Activated T-helper 2 cell treated with anti-CD3 and anti-CD28 coated beads, Interferon-gamma antibody, Interleukin-2, Interleukin-4, amounts not matched to agents 10 μg/mL and 5 μg/mL and 100 μg/mL, durations not matched to agents 14 hours and 24 hours and 36 hours (primary cell): ENCODE measurements at places on chromosomes 5 and 9. TPM values are rescaled to one million over a fixed set of nuclear protein-coding genes. Genes with fewer than 3 reads are reported as not detected.

- peaks cover 15% of the 10 kb centered on the region for H3K27me3 ChIP-seq
- H3K4me1 ChIP-seq, result peaks cover 13% of the 10 kb centered on the region
- H3K27ac ChIP-seq, result no peak overlapping the region
- H3K36me3 ChIP-seq, result no peaks in the 10 kb centered on the region
Measured at GRCh38 chr9:19473605-19474004, 64.8 kb downstream of the ACER2 start.

GRCh38 chr9:73165911-73166310 is 14.2 kb downstream of the ANXA1 start:
- no peak overlapping the region for H3K27ac ChIP-seq
- no peaks in the 10 kb centered on the region for H3K27me3 ChIP-seq
- H3K4me3 ChIP-seq, result no peak overlapping the region
- peaks cover 7% of the 10 kb centered on the region for H3K4me1 ChIP-seq
- no peak for DNase-seq

DNA sequence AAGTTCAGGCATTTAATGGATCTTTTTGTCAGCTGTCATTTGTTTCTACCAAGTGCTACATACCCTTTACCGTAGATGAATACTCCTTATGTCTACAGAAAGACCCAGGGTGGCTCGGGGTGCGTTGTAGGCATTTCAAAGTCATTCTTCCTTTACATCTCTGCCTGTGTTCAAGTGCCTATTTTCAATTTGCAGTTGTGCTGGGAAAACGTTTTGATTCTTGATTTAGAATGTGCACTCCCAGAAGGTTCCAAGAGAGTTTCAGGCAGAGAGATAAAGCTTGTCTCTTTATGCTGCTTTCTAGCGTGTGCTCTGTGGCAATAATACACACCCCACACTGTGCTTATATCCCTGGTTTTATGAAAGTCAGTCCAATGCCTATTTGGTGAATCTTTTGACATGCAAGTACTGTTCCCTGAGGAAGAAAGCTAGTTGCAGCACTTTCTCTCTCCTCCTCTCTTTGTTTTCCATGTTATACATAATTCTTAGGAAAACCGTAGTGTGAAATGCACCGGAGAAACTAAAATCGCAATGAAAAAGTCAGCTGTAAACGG is 828.1 kb upstream of the ZNF608 start:
- no peaks in the 10 kb centered on the region for H3K4me1 ChIP-seq
- no peak overlapping the region for H3K4me3 ChIP-seq
- DNase-seq, result no peak
- no peaks in the 10 kb centered on the region for H3K36me3 ChIP-seq
- no peak overlapping the region for H3K27ac ChIP-seq

DNA sequence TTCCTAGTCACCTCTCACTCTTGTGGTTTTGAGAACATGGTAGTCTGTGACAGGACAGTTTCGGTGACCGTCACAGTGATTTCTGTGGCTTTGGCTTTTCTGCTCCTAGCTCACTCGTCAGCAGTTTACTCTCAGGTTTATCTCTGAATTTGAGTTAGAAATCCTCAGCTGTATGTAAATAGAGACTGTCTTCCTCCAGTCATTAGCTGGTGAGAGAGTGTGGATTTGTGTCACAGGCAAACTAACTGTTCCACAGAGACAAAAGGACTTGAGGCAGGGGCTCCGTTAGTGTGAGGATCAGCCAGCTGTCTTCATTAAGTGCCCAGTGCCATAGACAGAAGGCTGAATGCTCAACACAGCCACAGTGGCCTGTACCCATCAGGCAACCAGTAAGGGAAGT is 131.4 kb downstream of the CD180 start:
- H3K36me3 ChIP-seq, result no peaks in the 10 kb centered on the region
- no peak overlapping the region for H3K4me3 ChIP-seq
- H3K4me1 ChIP-seq, result peaks cover 19% of the 10 kb centered on the region
- DNase-seq, result no peak
- peak overlapping the region; percentile 47 for H3K27ac ChIP-seq

DNA sequence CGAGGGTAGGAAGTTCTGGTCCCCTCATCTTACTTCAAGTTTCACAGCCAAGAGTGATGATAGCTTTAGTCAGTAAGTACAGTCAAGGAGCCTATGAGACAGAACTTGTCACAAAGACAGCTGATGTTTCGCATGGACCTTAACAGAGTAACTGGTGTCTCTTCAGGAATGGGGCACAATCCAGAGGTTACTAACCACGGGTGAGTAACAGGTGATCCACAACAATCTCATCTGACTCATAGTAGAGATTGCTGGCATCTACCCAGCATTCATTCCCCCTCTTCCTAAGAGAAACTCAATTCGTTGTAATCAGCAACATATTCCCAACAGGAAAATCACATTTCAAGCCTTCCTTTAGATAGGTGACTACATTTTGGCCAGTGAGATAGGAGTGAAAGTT is 126.7 kb downstream of the SNX18 start:
- no peaks in the 10 kb centered on the region for H3K27me3 ChIP-seq
- no peak for DNase-seq
- H3K4me1 ChIP-seq, result peaks cover 50% of the 10 kb centered on the region

GRCh38 chr9:97900738-97901565 is 21.3 kb downstream of the TRMO start:
- no peaks in the 10 kb centered on the region for H3K27me3 ChIP-seq
- peaks cover 15% of the 10 kb centered on the region for H3K36me3 ChIP-seq
- H3K27ac ChIP-seq, result no peak overlapping the region
- DNase-seq, result no peak
- H3K4me1 ChIP-seq, result peaks cover 35% of the 10 kb centered on the region
- H3K4me3 ChIP-seq, result no peak overlapping the region

DNA sequence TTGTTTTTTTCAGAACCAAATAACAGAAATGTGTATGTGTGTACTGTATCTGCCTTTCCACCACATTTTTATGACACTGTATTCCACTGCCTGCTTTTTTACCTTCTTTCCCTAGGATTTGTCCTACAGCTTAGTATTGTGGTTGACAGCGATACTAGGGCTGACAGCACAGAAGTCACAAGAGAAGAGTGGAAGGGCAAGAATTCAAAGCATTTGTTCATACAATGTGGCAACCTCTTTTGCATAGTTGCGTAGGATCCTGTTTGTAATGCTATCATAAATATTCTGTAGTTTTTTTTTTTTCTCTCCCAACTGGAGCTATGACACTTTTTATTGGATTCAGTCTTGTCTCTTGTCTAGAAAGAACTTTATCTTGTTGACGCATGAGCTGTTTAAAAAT is 5.6 kb upstream of the BNIP1 start:
- H3K27ac ChIP-seq, result no peak overlapping the region
- no peaks in the 10 kb centered on the region for H3K27me3 ChIP-seq
- H3K4me3 ChIP-seq, result no peak overlapping the region
- no peaks in the 10 kb centered on the region for H3K4me1 ChIP-seq
- no peaks in the 10 kb centered on the region for H3K36me3 ChIP-seq
- DNase-seq, result no peak

Gene HSPB3
- not detected in 2 replicates for total RNA-seq

DNA sequence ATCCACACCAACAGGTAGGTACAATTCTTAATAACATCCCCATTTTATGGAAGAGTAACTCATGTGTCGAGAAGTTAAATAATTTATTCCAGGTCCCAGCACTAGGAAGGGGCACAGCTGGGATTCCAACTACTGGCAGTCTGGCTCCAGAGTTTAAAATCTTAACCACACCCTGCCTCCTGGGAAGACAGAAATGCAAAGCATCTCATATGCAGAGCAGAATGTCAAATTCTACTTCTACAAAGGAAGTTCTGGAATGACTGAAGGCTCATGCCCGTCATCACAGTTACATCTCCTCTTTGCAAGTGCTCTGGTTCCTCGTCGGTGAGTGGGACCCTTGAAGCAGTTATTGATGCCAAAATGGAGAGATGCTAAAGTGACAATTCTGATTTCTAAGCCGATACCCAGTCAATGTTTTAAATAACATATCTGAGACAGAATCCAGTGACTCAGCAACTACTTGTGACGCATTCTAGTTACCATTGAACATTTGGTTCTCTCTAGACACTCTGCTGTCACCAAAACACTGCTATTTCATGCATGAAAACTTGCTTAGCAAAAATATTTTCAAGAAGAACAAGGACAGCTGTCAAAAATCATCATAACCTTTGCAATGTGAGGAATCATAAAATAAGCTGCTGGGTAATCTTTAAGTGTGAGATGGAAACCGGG is 412.7 kb downstream of the CTNND2 start:
- H3K4me3 ChIP-seq, result no peak overlapping the region
- no peak overlapping the region for H3K27ac ChIP-seq
- H3K36me3 ChIP-seq, result no peaks in the 10 kb centered on the region
- H3K27me3 ChIP-seq, result no peaks in the 10 kb centered on the region
- DNase-seq, result no peak
- no peaks in the 10 kb centered on the region for H3K4me1 ChIP-seq

Gene SLC34A1
- total RNA-seq, result not detected in 2 replicates

Gene LRRC19
- not detected in 2 replicates for total RNA-seq

GRCh38 chr9:97938081-97938644 is at the start of gene HEMGN:
Gene HEMGN (minus strand): TSS chr9:97938172. CDS start chr9:97938136, 36 bp downstream.
- peak within 1 kb of the TSS; percentile 77 for H3K27ac ChIP-seq
- no peaks in the 10 kb centered on the region for H3K36me3 ChIP-seq
- H3K27me3 ChIP-seq, result peaks cover 14% of the 10 kb centered on the region
- DNase-seq, result peak; percentile 40
- H3K4me1 ChIP-seq, result peaks cover 24% of the 10 kb centered on the region
- peak within 1 kb of the TSS; percentile 19 for H3K4me3 ChIP-seq

GRCh38 chr9:17660158-17660557 is 81.3 kb downstream of the SH3GL2 start:
- no peaks in the 10 kb centered on the region for H3K27me3 ChIP-seq
- H3K4me1 ChIP-seq, result no peaks in the 10 kb centered on the region
- no peaks in the 10 kb centered on the region for H3K36me3 ChIP-seq
- H3K27ac ChIP-seq, result no peak overlapping the region
- no peak overlapping the region for H3K4me3 ChIP-seq

GRCh38 chr5:173642895-173643481 is 26.5 kb upstream of the BOD1 start:
- no peak overlapping the region for H3K4me3 ChIP-seq
- no peak for DNase-seq
- H3K27me3 ChIP-seq, result peaks cover 1% of the 10 kb centered on the region
- H3K27ac ChIP-seq, result no peak overlapping the region
- H3K36me3 ChIP-seq, result no peaks in the 10 kb centered on the region

- H3K27me3 ChIP-seq, result peaks cover 19% of the 10 kb centered on the region
- DNase-seq, result no peak
- no peak overlapping the region for H3K27ac ChIP-seq
- H3K36me3 ChIP-seq, result peaks cover 3% of the 10 kb centered on the region
- H3K4me3 ChIP-seq, result peak overlapping the region; percentile 77
Measured at GRCh38 chr9:36036253-36036779, 397 bp upstream of the RECK start.

Gene ATP10B
- not detected in 2 replicates for total RNA-seq

DNA sequence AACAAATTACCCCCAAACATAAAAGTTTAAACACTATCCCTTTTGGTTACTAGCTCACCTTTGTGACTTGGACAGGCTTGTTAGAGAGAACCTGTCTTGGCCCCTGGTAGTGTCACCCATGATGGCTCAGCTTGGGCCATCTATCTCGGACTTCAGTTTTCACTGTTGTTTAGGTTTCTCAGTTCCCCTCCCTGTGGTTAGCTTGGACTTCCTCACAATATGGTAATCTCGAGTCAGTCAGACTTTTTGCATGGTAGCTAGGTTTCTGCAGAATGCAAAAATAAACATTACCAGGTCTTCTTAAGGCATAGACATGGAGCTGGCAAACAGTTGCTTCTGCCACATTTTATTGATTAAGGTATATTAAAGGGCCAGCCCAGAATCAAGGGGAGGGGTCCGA is 324.3 kb upstream of the RORB start:
- peaks cover 4% of the 10 kb centered on the region for H3K4me1 ChIP-seq
- DNase-seq, result no peak
- H3K27ac ChIP-seq, result no peak overlapping the region
- H3K4me3 ChIP-seq, result no peak overlapping the region
- H3K27me3 ChIP-seq, result no peaks in the 10 kb centered on the region
- H3K36me3 ChIP-seq, result no peaks in the 10 kb centered on the region

Gene SPRY4
- 0.64 TPM in 2 replicates for total RNA-seq

Gene GAS1
- total RNA-seq, result 0.32 and 0.41 TPM in 2 replicates

GRCh38 chr5:103019804-103020203 is 100.1 kb downstream of the GIN1 start:
- H3K4me3 ChIP-seq, result no peak overlapping the region
- H3K27ac ChIP-seq, result no peak overlapping the region
- no peak for DNase-seq
- peaks cover 4% of the 10 kb centered on the region for H3K4me1 ChIP-seq

DNA sequence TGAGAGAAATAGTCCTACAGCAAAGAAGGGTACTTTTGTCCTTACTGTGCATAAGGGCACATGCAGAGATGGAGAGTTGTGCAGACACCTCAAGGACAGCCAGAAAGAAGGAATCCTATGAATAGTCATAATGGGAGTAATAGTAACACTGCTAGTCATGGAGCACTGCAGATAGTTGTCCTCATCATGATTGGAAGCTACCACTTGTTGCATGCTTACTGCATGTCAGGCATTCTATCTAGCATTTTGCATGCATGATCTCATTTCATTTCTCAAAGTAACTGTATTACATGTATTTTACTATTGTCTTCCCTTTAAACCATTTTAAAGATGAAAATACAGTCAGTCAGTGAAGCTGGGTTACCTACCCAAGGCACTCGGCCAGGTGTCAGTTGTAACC is 81.3 kb downstream of the PIK3R1 start:
- no peak overlapping the region for H3K27ac ChIP-seq
- no peaks in the 10 kb centered on the region for H3K27me3 ChIP-seq
- H3K36me3 ChIP-seq, result peaks cover 91% of the 10 kb centered on the region
- no peak overlapping the region for H3K4me3 ChIP-seq
- H3K4me1 ChIP-seq, result peaks cover 33% of the 10 kb centered on the region

Gene CDC20B
- 0.18 TPM in 1 of 2 replicates, not detected in the other for total RNA-seq

- no peaks in the 10 kb centered on the region for H3K27me3 ChIP-seq
- no peak overlapping the region for H3K4me3 ChIP-seq
- peaks cover 54% of the 10 kb centered on the region for H3K4me1 ChIP-seq
- no peak for DNase-seq
Measured at GRCh38 chr9:20504930-20505329, 117.4 kb downstream of the MLLT3 start.

- H3K27ac ChIP-seq, result no peak overlapping the region
- no peak overlapping the region for H3K4me3 ChIP-seq
- no peak for DNase-seq
- H3K4me1 ChIP-seq, result no peaks in the 10 kb centered on the region
- H3K27me3 ChIP-seq, result no peaks in the 10 kb centered on the region
- H3K36me3 ChIP-seq, result no peaks in the 10 kb centered on the region
Measured at GRCh38 chr5:89844548-89844947, 565.0 kb downstream of the CETN3 start.

DNA sequence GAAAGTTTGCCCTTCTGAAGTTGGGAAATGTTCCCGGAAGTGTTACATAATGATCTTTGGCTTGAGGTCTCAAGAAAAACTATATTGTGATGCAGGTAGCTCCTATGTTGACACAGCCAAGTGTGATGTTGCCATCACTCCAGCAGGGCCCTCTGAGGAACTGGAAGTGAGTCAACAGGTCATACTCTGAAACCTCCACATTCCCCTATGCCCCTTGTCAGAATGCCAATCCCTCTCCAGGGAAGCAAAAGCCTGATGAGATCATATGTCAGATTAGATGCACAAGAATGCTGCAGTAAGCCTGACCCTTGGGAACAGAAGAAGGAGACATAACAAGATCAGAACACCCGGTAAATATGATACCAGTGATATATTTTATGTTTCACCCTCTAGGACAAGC is 66.8 kb upstream of the ITGA2 start:
- H3K4me3 ChIP-seq, result no peak overlapping the region
- no peaks in the 10 kb centered on the region for H3K36me3 ChIP-seq
- no peak overlapping the region for H3K27ac ChIP-seq
- H3K27me3 ChIP-seq, result peaks cover 30% of the 10 kb centered on the region
- peaks cover 2% of the 10 kb centered on the region for H3K4me1 ChIP-seq

- no peak for DNase-seq
- no peaks in the 10 kb centered on the region for H3K4me1 ChIP-seq
- peaks cover 9% of the 10 kb centered on the region for H3K27me3 ChIP-seq
- H3K4me3 ChIP-seq, result no peak overlapping the region
Measured at GRCh38 chr5:158063052-158063451, 204.1 kb upstream of the CLINT1 start.
